ENCODE measurements at places on chromosomes 2 and 18. TPM values are rescaled to one million over a fixed set of nuclear protein-coding genes. Genes with fewer than 3 reads are reported as not detected.

NYAP2 gene
- total RNA-seq, result not detected

ZDBF2 gene
- 14.5 TPM for total RNA-seq

POTEJ gene
- not detected for total RNA-seq

GAREM2 gene
- total RNA-seq, result 2.8 TPM

Measured in thyroid gland (tissue), 4 donors.